ENCODE measurements at places on chromosomes 5 and 9.

GRCh38 chr5:98982880-98983279 is 54.1 kb upstream of the CHD1 start:
- DNase-seq: no peak

DNA sequence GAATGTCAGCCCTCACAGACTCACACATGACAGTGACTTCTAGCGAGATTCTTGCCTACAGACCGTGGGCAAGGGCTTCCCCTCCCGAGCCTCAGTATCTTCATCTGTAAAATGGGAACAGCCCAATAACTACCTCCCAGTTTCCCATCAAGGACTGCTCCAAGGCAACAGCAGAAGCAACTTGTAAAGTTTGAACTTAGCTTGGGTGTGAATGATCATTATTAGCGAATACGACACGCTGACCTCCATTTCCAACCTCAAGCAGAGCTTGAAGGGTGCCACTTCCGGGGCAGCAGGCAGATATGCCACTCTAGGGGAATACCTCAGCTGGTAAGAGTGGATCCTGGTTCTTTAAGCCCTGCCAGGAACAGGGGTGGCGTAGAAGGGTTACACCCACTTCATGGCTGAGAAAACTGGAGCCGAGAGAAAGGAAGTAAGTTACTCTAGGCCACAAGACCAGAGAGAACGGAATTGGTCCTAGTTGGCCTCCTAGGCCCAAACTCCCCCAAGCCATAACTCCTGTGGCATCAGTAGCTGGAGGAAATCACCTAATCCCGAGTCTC is 2.0 kb downstream of the RNF44 start:
- no peak for DNase-seq

- DNase-seq: no peak
Observed at GRCh38 chr5:1096838-1097237, 15.0 kb downstream of the SLC12A7 start.

DNA sequence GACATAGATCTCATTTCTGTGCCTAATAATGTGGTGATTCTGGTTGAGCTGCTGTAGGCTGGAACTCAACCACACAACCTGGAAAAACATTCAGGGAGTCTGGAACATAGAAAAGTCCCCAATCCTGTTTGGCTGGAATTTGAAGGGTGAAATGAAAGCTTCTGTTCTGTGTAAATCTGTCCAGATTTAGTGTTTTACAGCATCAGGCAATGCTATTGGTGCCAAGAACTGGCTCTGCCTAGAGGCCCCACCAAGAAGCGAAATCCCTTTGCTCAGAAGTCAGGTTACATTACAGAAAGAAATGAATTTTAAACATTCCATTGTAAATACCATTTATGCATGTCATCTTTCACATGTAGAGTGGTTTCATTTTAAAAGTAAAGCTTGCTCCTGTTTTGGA is 56.3 kb downstream of the TMEM174 start:
- no peak for DNase-seq

DNA sequence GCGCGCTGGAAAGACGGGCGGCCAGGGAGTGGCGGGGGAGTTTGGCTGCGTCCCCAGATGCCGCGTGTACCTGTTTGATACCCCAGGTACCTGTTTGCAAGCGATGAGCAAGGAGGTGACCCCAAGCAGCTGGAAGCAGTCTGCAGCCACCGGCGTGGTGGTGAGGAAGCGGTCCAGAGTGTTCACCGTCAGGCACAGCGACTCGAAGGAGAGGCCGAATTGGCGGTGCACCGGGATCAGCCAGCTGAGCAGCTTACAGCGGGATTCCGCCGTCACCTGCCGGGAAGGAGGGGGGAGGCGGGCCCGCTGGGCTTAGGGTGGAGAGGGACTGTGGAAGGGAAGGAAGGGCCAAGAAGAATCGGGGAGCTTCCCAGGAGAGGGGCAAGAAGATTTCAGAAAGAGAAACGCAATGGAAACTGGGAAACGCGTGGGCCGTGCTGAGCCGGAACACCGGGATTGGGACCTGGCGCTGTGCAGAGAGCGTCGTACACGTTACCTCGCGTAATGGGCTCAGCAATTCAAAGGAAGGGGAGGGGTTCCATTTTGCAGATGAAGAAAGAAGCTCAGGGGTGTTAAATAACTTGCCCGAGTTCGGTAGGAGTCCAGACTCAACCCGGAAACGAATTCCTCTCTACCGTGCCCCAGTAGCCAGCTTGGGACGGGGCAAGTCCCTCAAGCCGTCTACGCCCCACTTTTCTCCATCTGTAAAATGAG is 980 bp downstream of the CCNO start:
- DNase-seq: no peak

GRCh38 chr5:132378580-132378979 is 9.1 kb downstream of the SLC22A5 start:
- DNase-seq: no peak

GRCh38 chr9:20271096-20271495 is 351.2 kb downstream of the MLLT3 start:
- no peak for DNase-seq

DNA sequence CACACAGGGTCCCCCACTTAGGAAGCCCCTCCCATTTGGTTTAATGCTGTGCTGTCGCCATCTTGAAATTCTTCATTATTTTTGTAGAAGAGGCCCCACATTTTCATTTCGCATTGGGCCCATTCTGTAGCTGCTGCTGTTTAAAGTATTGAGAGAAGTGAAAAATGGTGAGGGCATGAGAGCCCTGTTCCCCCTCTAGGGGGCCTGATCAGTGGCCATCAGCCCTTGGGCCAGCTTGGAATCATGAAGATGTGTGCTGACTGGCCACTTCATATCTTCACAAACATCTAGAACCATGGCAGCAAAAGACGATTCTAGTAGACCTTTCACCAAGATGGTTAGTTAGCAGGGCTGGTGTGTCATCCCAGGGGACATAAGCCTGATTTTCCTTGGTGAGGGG is 3.3 kb downstream of the TMEM268 start:
- no peak for DNase-seq

- DNase-seq: no peak
Observed at GRCh38 chr5:172575816-172576545, 65.1 kb upstream of the NEURL1B start.

DNA sequence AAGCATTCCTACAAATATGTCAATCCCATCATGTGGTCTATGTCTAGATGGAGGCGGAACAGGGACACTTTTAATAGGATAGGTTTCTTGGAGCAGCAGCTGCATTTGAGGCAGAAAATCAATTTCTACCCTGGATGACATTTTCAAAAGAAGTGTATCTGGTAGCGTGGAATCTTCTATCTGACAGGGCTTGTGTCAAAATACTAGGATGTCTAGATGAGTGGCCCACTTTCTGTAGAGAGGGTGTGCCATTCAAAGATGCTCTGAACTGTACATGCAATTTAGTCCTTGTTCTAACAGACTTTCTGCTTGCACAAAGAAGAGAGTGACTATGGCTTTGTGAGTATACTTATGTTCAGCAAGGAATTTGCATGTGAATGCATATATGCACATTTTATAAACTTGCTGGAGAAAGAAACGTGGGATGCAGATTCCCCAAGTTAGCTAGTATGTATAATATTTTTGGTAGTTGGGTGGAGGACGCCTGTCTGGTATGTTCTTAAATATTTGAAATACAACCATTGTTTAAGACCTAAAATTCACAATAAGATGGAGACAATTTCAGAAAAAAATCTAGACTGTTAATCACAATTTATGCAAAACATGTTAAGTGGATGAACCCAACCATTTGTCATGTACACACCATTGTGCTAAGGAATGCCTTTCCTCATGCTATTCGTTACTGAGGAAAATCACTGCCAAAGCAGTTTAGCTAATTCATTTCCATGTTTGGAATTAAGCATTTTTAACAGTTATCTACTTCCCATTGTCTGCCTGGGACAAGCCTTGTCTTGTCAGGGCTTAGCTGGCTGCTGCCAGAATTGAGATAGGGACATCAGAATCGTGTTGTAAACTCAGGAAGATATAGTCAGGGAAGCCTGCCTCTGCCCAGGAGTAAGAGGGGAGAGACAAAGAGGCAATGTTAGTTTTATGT is 129.1 kb upstream of the MEF2C start:
- no peak for DNase-seq

- DNase-seq: no peak
Observed at GRCh38 chr5:20636686-20637085, 648.7 kb upstream of the CDH18 start.

DNA sequence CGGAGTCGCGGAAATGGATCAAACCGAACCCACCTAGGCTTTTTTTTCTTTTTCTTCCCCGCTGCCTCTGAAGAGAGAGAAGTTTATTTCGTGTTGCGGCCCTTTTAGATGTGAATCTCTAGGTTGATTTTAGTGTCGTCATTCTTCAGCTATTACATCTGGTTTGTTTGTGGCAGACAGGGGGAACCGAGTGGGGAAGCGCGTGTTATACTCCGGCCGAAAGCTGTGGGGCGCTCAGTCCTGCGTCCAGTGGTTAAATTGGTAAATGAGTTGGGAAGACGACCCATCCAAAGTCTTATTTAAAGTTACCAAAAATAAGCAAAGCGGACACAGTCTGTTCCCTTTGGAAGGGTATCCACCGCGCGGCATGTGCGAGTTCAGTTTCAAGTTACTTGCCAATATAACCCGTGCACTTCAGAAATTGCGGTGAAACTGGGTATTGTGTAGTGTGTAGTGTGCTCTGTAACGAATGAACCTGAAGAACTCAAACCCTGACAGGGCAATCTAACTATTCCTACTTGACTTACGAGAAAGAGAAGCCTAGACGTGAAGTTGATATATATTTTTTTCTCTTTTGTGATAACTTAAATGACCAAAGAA is 1.3 kb downstream of the MAN2A1 start:
- DNase-seq: no peak

GRCh38 chr5:71782393-71782770 is 63.3 kb downstream of the CARTPT start:
- no peak for DNase-seq
